ENCODE measurements at places on chromosomes 11 and 22.

DNA sequence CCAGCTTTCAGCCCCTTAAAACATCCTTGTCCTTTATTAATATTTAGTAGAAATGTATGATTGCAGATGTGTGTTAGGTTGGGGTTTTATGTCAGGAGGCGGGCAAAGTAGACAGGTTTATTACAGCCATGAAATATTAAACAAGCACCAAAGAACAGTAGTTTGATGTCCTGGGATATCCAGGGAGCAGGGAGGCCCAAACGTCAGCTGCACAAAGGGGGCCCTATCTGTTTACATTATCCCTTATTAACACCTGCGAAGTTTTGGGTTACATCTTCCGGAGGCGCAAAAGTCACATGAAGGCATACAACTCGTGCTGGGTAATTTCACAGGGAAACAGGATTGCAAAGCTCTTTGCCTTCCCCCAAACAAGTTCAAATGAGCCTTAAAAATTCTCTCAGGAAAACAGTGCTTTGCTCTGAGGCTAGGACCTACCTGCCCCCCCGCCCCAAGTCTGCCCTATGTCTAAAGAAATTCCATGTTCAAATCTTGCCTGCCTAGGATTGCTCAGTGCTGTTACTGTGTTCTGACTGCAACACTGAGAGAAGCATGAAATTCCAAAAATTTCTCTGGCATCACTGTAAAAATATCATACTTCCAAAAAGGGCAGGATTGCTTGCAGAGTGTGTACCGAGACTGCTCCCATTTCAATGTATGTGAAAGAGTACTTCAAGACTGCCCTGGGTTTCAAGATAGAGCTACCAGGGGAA is 8.9 kb downstream of the MN1 start:
- H3K4me1 ChIP-seq = no peaks in the 10 kb centered on the region
- H3K4me3 ChIP-seq = no peak overlapping the region
- DNase-seq = no peak
- H3K27me3 ChIP-seq = no peaks in the 10 kb centered on the region

DNA sequence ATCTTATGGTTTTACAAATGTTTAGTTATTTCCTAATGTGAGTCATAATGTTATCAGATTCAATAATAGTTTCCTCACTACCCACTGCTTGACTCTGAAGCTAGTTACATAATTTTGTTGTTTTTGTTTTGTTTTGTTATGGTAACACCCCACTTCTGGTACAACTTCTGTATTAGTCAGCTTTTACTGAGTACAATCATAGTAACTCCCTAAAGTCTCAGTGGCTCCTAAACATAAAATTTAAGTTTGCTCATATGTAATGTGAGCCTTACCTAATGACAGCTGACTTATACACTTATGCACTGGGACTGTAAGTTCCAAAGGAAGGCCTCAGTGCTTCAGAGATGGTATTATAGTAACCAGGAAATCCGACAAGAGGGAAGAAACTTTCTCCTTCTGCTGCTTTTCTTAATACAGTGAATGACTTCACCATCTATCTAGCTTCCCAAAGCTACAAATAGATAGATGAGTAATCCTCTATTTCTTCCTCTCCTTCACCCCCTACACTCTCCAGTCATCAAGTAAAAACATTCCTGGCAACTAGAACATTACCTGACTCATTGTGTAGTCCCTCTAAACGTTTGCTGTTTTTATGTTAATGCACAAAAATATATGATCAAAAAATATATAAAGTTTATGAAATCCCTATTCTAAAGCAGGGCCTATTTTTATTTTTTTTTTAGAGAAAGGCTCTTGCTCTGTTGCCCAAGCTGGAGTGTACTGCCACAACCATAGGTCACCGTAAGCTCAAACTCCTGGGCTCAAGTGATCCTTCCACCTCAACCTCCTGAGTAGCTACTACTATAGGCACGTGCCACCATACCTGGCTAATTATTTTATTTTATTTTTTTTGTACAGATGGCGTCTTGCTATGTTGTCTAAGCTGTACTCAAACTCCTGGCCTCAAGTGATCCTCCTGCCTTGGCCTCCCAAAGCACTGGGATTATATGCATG is 563.0 kb downstream of the SOX6 start:
- no peaks in the 10 kb centered on the region for H3K27me3 ChIP-seq
- no peak overlapping the region for H3K27ac ChIP-seq
- no peak overlapping the region for H3K4me3 ChIP-seq
- DNase-seq = no peak

GRCh38 chr11:68038718-68039525 is at the start of gene TCIRG1:
TCIRG1 (plus strand) TSS chr11:68039025; CDS start chr11:68041272, 2,247 bp downstream.
- H3K27ac ChIP-seq = peak within 1 kb of the TSS; percentile 94
- no peaks in the 10 kb centered on the region for H3K27me3 ChIP-seq
- peak within 1 kb of the TSS; percentile 84 for H3K4me3 ChIP-seq
- H3K4me1 ChIP-seq = peaks cover 74% of the 10 kb centered on the region
- DNase-seq = peak; percentile 73
- H3K36me3 ChIP-seq = peaks cover 24% of the 10 kb centered on the region

- peak overlapping the region; percentile 66 for H3K4me3 ChIP-seq
- peak; percentile 28 for DNase-seq
- peaks cover 18% of the 10 kb centered on the region for H3K4me1 ChIP-seq
- peak overlapping the region; percentile 79 for H3K27ac ChIP-seq
- no peaks in the 10 kb centered on the region for H3K27me3 ChIP-seq
Measured at GRCh38 chr11:77993902-77994301, 566 bp downstream of the INTS4 start.

DNA sequence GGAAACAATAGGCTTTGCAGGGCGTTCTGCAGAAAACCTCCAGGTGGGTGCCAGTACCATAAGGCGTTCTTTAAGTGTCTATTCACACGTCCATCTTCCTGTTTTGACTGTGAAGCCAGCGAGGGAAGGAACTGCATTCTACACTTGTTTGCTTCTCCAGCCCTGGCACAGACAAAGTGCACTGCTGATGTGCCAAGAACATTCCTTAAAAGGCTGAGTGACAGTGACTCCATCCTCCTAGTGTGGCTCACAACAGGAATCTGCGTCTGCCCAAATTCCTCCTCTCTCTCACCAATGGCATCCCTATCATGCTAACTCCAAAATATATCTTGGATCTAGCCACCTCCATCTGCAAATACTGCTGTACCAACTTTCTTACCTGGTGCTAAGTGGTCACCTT is 407.4 kb upstream of the SYN3 start:
- no peaks in the 10 kb centered on the region for H3K36me3 ChIP-seq
- H3K4me3 ChIP-seq = no peak overlapping the region
- no peaks in the 10 kb centered on the region for H3K27me3 ChIP-seq
- no peaks in the 10 kb centered on the region for H3K4me1 ChIP-seq
- DNase-seq = no peak
